ENCODE measurements at places on chromosomes 5 and 9.
A peak's percentile ranks its signal among the peaks of the same experiment; 100 is the strongest.

DNA sequence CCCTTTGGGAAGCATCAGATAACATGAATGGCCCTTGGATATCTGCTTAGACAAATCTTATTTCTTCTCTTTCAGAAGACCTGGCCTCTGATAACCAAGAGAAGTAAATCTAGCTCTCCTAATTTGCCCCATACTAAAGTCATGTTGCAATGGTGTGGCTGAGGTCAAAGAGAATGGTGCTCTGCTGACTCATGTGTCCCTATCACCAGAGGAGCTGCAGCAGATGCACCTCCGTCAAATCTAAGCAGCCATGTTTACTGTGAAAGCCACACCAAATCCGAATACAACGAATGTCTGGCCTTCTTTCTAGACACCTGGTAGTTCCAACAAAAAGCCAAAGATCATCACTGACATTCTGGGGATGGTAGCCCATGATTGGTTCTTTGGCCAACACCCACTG lies 23.2 kb downstream of the RETREG1 start:
- no peak for DNase-seq

DNA sequence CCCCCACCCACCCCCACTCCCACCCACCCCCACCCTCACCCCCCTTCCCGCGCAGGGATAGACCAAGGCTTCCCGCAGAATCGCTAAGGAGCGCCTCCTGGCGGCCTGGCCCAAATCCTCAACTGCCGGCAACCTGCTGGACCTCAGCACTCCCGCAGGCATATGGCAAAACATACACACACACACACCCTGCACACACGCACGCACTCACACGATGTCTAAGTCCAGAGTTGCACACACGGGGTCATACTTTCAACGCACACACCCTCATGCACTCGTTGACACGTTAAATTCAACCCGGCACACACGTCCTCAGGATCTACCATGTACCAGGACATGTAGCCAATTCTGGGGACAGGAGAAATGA lies 1.7 kb downstream of the CPLX2 start:
- DNase-seq, result peak; percentile 81

- DNase-seq, result no peak
Observed at GRCh38 chr9:127664678-127665507, 41.9 kb upstream of the CFAP157 start.

GRCh38 chr5:154430466-154430865 lies 15.3 kb upstream of the SAP30L start:
- DNase-seq, result no peak

GRCh38 chr5:2550509-2550908 lies 201.0 kb downstream of the IRX2 start:
- DNase-seq, result no peak

- no peak for DNase-seq
Observed at GRCh38 chr9:128091571-128091970, 23.5 kb downstream of the SLC25A25 start.

All from adrenal gland (tissue), 19 donors.